Stimulated activated naive CD8-positive, alpha-beta T cell treated with anti-CD3 and anti-CD28 coated beads, Interleukin-15, amount 100 ng/mL, for 72 hours (primary cell): ENCODE measurements at places on chromosomes 2 and 18.

- no peak for DNase-seq
Measured at GRCh38 chr18:78133729-78134128, 845.9 kb upstream of the SALL3 start.

DNA sequence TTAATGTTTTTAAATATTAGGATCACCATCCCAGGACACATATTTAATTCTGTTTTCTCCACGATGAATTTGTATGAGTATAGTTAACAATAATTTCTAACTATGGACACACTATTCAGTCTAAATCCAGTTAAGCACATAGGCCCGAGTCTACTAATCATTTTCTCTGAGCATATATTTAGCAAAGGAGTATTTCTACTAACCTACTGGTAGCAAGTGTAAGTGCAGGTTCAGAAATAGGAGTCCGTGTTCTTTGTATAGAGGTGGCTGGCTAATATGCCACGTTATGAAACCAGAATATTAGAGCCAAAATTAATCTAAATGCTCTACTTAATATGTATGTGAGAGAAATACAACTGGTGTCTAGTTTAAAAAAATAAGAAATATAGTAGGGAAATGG is 416.6 kb upstream of the NXPH2 start:
- DNase-seq = no peak

DNA sequence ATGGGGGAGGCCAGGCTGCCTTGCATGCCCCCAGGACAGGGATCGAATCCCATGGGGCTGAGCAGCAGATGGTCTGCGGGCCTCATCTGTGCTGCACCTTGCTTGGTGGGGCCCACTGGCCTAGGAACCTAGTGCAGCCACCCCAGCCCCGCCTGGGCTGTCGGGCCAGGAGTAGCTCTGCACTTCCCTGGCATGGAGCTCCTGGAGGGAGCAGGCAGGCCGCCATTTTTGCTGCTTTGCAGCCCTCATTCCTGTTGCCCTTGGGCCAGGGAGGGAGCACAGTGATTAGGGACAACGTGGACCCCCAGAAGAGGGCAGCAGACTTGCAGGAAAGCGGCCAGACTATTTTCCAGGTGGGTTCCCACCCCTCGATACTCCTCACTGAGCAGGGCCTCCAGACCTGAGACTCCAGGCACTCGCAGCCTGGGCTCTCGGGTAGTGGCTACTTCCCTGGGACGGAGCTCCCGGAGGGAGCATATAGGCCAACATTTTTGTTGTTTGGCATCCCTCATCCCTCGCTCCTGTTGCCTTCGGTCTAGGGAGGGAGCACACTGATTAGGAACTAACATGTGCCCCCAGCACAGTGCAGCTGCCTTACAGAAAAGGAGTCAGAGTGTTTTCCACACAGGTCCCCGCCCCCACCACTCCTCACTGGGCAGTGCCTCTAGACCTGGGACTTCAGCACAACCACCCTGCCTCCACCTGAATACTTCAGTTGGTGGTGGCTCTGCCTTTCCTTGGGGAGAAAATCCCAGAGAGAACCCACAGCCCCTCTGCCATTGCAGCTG is 99.5 kb downstream of the MAIP1 start:
- DNase-seq = no peak

GRCh38 chr2:62485761-62486438 is 20.1 kb downstream of the TMEM17 start:
- DNase-seq = no peak

DNA sequence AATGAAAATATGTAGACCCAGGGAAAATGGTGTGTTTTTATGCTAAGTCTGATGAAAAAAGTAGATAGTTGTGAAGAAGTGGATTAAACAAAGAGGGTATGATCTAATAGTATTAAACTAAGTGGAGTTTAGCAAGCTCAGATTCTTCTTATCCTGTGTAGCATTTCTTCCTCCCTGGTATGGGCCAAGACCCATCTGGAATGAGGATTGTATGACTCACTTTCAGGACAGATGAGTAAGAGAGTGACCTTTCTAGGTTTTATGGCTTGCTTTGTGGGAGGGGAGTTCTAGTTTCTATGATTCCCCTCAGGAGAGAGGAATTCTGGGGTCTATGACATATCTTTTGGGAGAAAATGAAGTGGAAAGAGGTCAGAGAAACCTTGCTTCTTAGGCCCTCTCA is 550.1 kb downstream of the SPAG16 start:
- DNase-seq = no peak

DNA sequence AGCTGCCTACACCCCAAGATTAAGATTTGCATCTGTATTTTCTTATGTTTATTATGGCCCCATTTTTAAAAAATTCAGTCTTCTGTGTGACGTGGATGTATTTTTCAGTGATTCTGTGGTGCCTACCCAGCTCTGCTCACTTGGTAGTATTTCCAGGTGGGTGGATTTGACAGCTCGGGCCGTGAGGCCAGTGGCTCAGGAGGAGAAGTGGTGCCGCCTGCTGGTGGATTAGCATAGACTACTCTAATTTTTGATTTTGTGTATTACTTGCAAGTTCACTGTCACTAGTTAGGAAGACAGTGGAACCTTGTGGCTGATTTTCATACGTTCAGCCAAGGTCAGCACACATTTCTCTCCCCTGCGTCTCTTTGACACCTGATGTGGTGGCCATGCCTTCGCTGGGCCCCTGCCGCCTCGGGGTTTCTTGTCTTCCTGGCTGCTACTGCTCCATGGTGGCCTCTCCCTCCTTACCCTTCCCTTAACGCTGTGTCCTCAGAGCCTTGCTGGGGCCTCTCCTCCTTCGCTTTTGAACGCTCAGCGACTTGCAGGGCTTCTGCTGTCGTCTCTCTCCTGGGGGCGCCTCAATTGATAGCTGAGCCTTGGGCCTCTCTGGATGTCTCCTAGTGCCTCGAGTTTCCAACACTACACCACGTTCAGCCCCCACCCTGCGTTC is 89.4 kb downstream of the DGKD start:
- peak; percentile 71 for DNase-seq

GRCh38 chr18:42640160-42640559 is 475.3 kb downstream of the RIT2 start:
- no peak for DNase-seq

DNA sequence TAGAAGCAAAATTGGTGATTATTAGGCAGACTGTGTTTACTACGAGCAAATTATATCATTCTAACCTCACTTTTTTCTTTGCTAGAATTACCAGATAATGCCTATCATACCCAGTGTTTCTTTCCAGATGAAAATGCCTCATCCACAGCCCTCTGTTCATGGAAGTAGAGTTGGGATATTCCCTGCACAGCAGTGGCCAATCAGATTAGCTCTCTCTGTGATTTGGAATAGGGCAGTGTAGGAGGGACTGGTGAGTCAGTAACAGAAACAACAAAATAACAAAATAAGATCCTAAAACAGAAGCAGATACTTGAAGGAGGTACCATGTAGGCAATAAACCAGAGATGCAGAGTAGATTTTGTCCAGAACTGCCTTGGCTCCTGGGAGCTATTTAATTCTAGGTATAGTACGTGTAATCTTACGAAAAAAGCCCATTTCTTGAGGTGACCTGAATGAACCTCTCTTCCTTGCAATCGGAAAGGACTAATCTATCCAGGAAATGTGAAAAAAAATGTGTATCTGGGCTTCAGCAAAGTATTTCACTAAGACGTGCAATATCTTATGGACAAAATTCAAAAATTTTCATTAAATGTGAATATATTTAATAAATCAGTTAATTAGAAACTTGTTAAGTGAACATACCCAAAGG is 18.4 kb upstream of the TMEM17 start:
- DNase-seq = no peak

GRCh38 chr18:77969972-77970371 is 720.3 kb downstream of the GALR1 start:
- DNase-seq = no peak

DNA sequence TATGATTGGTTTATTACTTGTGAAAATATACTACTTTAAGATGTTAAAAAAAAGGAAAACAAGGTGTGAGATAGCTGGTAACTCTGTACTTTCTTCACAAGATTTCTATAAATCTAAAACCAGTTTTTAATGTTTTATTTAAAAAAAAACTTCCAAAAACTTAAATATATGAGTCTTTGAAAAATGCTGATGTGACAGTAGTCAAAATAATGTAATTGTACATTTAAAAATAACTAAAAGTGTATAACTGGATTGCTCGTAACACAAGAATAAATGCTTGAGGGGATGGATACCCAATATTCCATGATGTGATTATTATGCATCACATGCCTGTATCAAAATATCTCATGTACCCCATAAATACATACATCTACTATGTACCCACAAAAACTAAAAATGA is 464.9 kb downstream of the NYAP2 start:
- no peak for DNase-seq

GRCh38 chr2:112661656-112662305 is 16.0 kb downstream of the SLC20A1 start:
- DNase-seq = no peak

DNA sequence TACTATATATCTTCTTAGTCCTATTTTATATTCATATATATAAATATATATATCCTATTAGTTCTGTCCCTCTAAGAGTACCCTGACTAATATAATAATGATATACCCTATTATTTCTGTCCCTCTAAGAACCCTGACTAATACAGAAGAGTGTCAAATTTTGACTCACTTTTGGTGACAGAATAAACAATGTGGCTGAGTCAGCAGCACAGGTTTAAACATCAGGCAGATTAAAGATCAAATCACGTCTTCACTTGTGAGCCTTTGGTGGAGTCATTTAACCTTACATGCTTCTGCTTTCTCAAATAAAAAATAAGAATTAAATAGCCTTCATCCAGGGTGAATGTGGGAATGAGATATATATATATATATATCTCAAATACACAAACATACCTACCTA is 615.9 kb upstream of the GCFC2 start:
- DNase-seq = no peak

- DNase-seq = no peak
Measured at GRCh38 chr2:63820969-63821368, 20.7 kb upstream of the UGP2 start.

GRCh38 chr2:27007416-27008374 is 25.1 kb upstream of the TMEM214 start:
- no peak for DNase-seq

DNA sequence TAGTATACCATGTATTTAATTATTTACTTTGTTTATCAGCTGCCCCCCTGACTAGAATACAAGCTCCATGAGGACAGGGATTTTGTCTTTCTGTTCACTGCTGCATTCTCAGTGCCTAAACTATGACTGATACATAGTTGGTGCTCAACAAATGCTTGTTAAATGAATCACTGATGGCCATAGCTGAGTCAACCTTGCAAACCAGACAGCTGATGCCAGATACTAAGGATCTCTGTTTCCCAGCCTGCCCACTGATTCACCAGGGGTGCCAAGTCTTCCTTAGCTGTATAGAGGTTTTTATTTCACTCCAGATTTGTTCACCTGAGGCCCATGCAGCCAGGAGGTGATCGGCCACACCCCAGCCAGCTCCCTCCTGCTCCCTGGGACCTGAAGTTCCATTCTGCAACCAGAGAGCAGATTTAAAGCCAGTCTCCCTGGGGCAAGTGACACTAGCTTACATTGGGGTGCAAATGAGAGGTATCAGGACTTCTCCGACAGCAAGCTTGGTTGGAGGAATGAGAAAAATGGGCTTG is 92.2 kb downstream of the C1QL2 start:
- no peak for DNase-seq

- DNase-seq = no peak
Measured at GRCh38 chr2:197782126-197782525, 3.0 kb downstream of the BOLL start.

GRCh38 chr2:43407935-43408334 is 181.5 kb upstream of the ZFP36L2 start:
- no peak for DNase-seq

DNA sequence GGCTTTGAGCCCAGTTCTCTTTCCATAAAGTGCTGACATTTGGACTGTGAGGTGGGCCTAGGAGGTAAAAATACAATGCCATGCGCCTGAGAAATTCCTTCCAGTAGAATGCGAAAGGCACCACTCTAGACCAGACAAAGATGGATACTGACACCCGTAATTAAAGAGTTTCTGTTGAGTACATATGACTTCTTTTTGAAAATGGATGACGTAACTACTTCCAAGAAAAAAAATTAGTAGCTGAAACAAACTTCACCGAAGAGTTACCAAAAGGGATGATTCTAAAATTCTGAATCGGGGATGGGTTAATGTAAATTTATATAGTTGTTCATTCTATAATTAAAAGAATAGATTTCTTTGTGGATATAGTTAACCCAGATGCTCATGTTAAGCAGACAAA is 146.8 kb downstream of the ALK start:
- no peak for DNase-seq

DNA sequence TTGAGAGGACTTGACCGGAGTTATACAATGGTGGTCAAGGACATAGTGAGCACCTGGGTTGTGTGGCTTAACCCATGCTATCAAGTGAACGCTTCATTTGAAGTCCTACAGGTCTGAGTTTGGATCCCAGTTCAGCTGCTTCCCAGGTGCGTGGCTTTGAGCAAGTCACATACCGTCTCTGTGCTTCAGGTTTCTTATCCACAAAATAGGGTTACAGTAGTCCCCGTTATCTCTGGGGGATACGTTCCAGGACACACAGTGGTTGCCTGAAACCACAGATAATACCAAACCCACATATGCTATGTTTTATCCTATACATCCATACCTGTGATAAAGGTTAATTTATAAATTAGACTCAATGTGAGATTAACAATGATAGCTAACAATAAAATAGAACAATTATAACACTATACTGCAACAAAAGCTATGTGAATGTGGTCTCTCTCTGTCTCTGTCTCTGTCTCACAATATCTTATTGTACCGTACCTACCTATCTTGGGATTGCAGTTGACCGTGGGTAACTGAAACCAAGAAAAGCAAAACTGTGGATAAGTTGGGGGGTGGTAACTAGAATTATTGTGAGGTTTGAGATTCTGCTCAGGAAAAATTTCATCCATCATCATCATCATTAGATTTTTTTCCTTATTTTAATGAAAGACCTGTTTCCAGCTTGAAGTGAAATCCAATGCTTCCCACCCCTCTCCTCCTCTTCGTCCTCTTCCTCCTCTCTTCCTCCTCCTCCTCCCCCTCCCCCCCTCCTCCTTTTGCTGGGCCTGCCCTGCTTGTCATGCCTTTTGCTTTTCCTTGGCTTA is 22.7 kb downstream of the LBH start:
- DNase-seq = no peak

- DNase-seq = no peak
Measured at GRCh38 chr2:53826587-53827397, 33.0 kb downstream of the GPR75 start.

DNA sequence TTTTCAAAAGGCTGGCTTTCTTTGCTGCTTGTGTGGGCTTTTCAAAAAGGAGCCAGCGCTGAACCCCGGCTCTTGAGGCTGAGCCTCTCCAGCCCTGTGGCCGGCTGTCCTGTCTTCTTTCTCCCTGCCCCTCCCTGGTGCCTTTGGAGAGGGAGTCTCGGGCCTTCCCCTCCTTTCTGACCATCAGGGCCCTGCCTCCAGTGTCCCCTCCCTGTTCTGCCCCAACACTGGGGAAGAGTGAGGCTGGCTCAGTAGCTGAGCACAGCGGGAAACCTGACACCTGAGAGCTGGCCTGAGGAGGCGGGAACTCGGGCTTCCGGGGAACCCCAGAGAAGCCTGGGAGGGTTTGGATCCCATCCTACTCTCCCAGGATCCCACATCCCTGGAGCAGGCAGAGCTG is 232.1 kb downstream of the LOXHD1 start:
- DNase-seq = no peak

GRCh38 chr2:131535526-131535925 is 7.8 kb downstream of the CCDC74A start:
- no peak for DNase-seq
